Pons (tissue), 1 donor: ENCODE measurements at places on chromosomes 3 and 15.

DNA sequence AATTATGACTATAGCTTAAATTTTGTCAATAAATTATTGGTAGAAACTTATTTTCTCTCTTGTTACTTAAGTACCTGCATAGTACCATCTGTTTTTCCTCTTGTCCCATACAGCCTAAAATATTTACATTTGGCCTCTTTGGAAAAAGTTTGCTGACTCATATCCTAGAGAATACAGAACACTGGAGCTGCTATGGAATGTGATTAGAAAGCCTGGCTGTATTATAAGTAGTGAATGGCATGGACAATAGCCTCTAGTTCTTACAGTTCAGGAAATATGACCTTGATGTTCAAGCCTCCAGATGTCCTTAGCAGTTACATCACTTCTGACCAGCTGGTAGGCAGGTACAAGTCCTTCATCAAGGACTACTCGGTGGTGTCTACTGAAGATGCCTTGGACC, 28.3 kb downstream of the ST8SIA2 start:
- no peak for DNase-seq

DNA sequence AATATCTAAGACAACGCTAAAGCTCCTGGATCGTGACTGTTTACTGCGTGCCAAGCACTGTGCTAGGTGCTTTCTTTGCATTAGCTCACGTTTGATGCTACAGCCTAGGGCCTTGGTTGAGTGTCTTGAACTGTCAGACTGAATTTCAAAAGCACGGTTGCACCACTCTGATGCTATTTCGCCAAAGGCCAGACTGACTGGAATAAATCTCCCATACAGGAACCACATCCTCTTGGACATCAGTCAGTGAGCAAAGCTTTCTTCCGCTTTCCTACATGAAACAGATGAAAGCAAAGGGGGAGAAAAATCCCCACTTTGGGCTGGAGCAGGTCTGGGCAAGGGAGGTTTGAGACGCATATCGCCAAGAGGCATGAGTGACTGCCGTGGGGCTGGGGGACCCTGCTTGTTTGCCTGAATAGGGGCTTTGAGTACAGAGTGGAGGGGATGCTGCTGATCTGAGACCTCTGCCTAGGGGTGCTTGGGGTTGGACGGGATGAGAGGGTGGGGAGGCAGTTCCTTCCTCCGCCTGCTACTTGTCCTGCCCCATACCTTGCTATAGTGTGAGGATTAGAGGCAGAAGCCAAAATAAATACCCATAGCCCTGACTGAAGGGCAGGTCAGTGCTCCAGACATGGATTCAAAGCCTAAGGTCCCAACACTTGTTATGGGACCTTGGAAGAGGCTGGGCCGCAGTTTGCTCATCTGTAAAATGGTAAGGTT, 5.3 kb downstream of the FGD5 start:
- no peak for DNase-seq

GRCh38 chr3:30518872-30519271, 87.5 kb upstream of the TGFBR2 start:
- no peak for DNase-seq

- peak; percentile 87 for DNase-seq
Observed at GRCh38 chr3:16177962-16178627, 3.6 kb downstream of the GALNT15 start.

- DNase-seq = no peak
Observed at GRCh38 chr3:9679476-9680080, 24.1 kb upstream of the CPNE9 start.

DNA sequence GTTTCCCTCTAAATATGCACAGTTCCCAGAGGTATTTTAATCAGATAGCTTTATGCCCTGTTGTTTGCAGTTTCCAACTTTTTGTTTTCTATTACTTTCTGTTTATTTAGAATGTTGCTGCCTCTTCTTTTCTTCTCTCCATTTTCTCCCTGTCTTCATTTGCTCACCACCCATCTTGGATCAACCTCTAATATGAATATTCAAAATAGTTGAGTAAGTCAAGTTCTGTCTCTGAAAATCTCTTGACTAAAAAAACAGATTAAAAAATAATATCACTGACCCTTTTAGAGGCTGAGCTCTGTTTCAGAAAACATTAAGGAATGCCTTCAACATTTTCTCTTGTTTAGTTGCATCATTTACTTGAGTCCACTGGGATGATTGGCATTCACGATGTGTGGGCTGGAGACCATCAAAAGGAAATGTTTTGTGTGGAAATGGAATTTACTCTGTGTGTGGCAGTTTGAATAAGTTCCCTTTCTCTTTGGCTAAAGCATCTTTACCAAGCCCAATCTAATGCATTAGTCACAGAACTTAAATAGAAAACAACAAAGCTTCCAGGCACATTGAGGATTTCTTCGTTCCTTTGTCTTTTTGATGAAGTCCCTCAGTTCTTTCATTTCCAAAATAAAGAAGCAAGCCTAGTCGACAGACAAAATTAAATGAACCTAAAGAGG, 633.9 kb upstream of the TGFBR2 start:
- DNase-seq = no peak

DNA sequence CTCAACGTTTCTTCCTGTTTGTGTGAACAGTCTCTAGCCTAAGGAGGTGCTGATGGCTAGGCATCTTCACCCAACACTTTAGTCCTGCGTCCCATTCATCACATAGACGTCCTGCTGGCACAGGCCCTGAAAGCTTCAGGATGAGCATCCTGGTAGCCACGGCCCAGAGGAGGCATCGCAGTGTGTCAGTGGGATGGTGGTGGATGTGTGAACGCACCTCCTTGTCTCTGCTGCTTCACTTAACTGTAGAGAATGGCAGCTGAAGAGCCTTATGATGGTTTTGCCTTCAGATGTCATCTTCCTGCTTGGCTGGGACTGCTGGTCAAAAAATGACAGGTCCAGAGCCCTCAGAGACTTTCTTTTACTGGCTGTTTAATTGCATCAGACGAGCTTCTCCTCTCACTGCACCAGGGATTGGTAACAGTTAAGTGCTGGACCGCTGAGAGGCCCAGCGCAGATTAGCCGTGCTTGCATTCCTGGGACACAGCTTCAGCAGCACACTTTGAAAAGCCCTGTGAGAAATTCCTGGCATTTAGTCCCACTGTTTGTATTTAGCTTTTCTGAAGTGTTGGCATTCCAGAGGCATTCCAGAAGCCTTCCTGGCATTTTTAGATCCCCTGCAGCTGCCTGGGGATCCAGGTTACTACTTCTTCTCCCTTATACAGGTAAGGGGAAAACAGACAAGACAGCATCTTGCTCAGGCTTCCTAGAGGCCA, 132.4 kb upstream of the PLXNA1 start:
- DNase-seq = no peak

DNA sequence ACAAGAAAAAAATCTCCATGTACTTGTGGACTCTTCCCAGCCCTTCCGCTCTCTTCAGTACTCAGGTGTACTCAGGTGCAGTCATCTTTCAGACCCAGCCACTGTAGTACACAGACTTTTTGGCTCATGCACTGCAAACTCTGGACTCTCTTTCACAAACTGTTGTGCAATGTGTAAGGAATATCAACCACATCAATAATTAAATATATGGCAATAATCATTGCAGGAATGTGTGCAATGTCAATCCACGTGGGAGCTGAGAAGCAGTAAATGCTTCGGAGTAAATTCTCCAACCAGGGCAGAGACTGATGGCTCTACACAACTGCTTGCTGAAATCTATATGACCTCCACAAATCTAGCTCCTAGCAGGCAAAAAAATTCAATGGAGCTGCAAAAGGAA, 287.3 kb upstream of the COL8A1 start:
- no peak for DNase-seq

DNA sequence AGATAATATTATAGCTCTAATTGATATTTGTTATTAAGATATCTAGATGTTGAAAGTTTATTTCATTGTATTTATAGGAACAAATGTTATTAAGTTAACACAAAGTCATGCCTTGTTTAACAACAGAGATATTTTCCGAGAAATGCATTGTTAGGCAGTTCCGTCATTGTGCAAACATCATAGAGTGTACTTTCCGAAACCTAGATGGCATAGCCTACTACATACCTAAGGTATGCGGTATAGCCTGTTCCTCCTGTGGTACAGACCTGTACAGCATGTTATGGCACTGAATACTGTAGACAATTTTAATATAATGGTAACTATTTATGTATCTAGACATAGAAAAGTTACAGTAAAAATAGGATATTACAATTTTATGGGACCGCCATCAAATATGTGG, 114.3 kb downstream of the NAALADL2 start:
- DNase-seq = no peak
